Activated CD4-positive, CD25-positive, alpha-beta regulatory T cell (primary cell): ENCODE measurements at places on chromosomes 3 and 15.

GRCh38 chr15:49225572-49226281 lies 55.7 kb downstream of the GALK2 start:
- DNase-seq, result no peak

DNA sequence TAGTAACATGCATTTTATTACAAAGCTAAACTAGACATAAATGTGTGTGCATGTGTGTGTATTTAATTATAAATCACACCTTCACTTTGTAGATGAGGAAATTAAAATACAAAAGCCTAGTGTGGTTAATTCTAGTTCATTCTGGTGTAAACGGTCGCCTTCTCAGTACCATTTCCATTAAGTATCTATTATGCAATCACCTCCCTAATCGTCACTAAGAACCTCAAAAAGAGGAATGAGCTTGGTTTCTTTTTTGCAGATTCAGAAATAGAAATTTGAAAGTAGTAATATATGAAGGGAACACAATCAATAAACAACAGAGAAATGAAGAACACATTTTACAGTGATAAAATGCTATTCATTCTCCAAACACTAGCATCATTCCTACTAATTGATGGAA lies 233.2 kb downstream of the ZBBX start:
- DNase-seq, result no peak

DNA sequence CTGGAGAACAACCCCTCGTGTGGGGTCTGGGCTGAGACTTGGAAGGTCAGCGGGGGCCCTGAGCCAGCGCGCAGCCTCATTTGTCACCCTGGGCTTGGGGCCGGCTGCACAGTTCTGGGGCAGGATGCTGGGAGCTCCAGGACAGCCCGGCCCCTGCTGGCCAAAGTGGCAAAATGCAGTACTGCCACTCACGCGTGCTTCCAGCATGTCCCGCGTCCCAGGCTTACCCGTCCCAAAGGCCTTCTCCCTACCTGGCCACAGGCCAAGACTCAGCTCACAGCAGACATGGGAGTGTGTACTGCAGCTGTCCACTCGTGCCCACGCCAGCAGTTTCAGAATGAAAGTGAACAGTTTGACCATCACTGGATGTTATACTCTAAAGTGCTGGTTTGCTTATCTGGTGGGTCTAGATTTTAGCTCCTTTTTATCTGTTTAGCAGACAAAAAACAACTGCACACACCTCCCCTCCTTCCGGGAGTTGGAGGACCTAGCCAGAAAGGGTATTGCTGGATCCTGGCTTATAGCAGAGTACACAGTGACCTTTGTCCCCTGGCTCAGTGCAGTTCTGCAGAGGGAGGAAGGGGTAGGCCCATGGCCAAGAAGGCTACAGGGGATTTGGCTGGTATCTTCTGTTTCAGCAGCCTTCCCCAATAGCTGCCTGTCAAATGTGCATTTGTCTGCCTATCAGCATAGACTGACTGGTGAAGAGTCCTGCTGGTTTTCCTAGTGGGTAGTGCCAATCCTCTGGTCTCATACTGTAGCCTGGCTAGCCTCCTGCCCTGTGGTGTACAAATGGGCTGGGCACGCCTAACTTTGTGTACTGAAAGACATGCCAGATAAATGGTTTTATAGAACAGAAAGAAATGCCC lies 23.2 kb upstream of the IP6K2 start:
- DNase-seq, result peak; percentile 19

DNA sequence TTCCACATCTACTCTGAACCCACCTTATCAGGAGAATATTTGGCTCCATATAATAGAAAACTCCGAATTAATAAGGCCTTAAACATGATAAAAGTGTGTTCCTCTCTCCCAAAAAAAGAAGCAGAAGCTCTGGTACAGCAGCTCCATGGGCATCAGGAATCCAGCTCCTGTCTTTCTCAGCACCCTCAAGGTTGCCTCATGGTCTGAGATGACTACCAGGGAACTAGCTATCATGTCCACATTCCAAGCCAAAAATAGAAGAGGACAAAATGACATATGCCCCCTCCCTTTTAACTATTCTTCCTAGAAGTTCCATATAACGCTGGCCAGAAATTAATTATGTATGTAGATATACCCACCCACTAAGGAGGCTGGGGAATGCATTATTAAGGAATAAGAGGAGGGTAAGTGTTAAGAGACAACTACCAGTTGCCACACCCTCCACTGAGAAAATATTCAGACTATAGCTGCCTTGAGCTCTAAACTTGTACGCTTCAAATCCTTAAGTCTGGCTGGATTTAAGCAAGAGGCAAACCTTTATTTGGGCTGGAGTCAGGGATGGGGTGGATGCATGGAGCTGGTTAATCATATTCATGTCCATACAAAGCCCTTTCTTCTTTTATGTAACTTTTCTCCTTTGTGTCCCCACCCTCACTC lies 35.8 kb upstream of the CTDSPL start:
- no peak for DNase-seq

DNA sequence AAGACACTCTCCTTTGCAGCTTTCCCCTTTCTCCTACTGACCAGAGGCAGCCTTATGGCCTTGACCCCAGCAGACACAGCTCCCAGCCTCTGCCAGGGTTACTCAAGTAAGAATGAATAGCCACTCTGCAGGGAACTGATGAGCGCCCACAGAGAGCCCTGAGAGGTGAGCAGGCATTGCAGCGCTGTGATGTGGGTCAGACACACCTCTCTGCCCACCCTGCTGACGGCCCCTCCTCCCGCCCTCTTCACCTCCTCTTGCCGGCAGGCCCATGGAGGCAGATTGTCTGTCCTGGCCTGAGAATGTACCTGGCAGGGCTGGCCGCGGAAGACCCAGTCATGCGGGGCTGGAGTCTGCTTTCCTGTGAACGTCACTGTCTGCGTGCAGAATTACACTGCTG lies 512.6 kb upstream of the PPP2R3A start:
- no peak for DNase-seq

DNA sequence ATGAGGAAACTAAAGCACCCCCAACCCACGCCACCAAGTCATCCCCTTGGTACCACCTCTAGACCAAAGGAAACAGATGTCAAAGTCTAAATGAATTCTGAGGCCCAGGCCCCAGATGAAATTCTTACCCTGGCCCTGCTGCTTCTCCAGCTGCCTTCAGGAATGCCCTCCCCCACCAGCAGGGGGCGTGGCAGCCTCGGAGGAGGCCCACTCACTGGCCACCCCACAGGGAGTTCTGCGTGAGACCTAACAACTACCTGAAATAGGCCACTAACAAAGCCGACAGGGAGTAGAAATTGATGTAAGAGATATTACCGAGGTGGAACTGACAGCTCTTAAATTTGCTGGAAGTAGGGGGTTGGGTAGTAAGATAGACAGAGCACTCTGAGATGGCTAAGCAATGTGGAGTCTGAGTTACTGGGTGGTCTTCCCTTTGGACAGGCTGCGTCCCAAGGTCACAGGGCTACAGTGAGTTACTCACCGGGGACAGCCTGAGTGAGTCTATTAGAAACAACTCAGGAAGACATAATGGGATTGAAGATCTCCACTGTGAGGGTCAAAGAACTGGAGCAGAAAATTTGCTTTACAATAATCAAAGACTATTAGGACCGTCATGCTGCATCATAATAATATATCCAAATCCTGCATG lies 240.7 kb downstream of the SHOX2 start:
- peak; percentile 11 for DNase-seq

- no peak for DNase-seq
Measured at GRCh38 chr3:36653095-36653494, 111.3 kb downstream of the DCLK3 start.

- no peak for DNase-seq
Measured at GRCh38 chr3:4712109-4712508, 219.0 kb downstream of the ITPR1 start.

DNA sequence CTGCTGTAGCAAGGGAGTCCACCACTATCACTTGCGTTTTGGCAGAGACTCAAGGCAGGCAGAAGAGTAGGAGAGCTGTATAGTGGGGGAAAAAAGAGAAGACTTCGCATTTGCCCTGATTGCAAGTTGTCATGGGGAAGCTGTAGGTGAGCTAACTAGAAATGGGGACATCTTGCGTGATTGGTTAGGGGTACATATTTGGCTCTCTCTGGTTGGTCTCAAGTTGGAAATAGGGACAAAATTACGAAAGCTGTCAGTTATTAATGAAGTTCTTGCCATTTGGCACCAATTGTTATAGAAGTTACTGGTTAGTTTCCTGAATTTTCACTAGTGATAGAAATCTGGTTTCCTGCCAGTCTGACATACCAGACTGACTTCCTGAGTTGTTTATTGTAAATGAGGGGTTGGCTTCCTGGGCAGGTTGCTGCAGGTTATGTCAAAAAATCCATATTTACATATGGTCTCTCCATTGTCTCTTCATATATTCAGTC lies 8.2 kb upstream of the SENP7 start:
- no peak for DNase-seq

DNA sequence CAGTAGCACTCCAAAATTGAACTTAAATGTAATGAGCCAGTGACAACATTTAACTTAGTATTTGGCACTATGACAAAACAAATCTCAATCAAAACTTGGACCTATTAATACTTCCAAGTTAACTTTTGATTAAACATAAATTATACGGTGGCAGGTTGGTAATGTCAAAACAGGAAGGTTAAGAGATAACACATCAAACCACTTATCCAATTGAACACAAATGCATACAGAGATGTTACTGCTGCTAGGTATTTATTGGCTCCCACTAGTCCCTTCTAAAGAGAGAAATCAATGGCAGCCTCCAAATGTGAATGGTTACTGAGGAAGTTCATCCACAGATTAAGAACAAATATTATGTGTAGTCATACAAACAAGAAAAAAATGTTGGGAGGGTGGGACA lies 1.8 kb downstream of the GSK3B start:
- no peak for DNase-seq

DNA sequence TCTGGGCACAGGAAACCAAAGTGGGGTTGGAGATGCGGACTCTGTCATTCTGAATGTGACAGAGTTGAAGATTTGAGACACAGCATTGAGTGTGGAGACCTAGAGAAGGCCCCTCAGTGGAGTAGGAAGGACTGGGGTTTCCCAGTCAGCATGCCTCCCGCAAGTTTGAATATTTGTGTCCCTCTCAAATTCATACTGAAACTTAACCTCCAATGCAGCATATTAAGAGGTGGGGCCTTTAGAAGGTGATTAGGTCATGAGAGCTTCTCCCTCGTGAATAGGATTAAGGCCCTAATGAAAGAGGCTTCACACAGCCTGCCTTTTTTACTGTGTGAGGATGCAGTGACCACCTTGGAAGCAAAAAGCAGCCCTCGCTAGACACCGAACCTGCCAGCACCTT lies 8.0 kb downstream of the HDDC3 start:
- DNase-seq, result no peak

- no peak for DNase-seq
Measured at GRCh38 chr3:149366941-149367840, 10.3 kb downstream of the TM4SF1 start.

- no peak for DNase-seq
Measured at GRCh38 chr3:158050461-158050860, 55.8 kb downstream of the SHOX2 start.

DNA sequence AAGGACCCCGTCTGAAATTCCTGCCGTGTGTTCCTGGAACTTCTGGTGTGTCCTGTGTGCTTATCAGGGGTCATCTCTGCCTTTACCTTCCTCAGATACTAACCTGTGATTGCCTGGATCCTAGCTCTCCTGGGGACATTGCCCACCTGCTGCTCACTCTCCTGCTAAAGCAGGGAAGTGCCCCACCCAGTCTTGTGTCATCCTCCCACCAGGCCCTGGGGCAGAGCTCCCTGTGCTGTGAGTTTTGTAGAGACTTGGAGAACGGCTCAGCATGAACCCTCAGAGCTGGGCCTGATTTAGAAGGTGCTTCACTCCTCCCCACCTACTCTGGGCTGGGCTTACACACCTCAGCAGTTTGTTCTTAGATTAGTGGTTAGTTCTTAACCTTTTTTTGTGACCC lies 3.8 kb upstream of the TMEM44 start:
- DNase-seq, result no peak

DNA sequence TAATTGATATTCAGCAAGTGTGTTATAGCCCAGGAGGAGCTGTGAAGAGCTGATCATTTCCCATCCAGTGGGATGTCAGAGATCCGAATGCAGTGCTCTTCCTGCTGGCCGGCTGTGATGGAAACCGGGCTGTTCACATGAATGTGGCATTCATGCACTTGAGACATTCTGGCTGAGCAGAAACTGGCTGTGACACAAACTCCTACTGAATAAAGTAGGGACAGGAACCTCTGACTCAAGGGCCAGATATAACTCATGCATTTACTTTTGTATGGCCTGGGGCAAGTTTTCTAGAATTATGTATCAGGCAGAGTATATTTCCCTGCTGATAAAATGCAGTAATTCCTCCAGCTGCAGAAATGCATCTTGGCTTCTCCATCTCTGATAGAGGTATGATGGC lies 83.4 kb upstream of the FAM3D start:
- no peak for DNase-seq

DNA sequence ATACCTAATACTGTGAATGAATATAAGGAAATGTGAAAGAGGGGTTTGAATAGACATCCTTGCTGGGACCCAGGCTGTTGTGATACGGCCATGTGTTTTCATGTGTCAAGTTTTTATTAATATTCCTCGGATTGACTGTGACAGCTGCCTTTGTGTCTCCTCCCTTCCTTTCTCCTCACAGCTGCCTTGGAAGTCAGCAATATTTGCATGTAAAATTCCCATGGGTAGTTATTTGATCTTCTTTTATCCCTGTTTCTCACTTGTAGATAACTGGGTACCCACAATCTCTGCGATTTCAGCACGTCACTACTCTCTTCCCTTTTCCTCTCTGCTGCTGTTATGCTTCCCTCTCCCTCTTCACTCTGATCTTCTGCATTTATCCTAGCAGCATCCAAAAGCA lies 9.4 kb downstream of the GPR156 start:
- DNase-seq, result no peak

DNA sequence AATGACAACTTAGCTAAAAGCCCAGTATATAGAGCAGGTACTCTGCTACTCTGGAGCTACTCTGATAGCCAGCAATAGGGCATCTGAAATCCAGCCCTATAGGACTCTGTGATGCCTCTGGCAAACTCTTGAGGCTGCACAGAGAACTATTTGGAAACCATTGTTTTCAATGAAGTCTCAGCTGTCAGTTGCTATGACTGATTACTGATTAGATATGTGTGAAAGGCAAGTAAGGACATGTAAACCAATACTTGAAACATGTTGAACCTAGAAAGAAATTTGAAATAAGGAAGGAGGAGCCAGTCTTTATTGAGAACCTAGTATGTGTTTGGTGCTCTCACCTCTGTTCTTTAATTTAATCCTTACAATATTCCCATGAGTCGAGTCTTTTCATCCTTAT lies 40.2 kb upstream of the CRTC3 start:
- DNase-seq, result no peak

DNA sequence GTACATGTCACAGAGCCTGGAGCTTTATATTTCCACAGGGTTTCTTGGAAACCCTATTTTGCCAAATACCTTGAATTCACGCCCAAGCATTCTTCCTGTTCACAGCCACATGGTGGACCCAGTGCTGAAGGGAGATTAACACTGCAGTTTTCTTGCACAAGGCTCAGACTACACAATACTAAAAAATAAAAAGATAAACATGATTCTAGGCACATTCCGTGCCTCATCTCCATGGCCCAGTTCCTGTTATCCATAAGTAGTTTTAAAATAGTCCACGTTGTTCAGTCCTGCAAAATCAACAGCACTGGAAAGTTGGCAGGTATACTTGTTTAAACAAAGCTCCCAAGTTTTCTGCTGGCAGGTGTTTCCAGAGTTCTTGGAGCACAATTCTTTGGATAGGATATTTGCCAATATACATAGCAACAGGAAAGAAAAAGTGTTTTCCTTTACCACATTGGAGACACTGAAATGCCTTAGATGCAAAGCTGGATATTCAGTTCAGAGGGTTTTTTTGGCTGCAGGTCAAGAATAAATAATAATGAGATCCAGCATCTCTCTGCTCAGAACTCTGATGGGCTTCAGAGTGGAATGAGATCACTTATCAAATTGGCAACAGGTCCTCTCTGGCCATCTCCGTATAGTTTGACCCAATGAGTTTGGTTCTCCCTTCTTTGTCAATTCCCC lies 88.1 kb upstream of the TGFBR2 start:
- no peak for DNase-seq
